ENCODE measurements at places on chromosomes 4 and X.

DNA sequence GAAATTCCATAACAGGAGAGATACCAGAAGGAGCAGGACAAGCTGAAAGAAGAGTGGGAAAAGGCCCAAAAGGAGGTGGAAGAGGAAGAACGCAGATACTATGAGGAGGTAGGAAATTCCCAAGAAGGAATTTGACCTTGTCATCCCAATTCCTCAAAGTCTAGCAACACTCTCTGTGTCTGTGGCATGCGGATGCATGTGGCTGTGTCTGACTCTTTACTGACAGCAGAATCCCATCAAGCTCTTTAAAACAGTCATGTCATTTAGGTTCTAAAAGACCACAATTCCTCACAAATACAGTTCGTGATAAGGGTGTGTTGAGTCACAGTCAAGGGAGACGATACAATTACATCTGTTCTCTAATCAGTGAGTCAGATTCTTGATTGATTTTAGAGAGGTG is 68.5 kb downstream of the PHOX2B start:
- no peak for DNase-seq

GRCh38 chr4:100682477-100683218 is 164.8 kb upstream of the EMCN start:
- DNase-seq: no peak

DNA sequence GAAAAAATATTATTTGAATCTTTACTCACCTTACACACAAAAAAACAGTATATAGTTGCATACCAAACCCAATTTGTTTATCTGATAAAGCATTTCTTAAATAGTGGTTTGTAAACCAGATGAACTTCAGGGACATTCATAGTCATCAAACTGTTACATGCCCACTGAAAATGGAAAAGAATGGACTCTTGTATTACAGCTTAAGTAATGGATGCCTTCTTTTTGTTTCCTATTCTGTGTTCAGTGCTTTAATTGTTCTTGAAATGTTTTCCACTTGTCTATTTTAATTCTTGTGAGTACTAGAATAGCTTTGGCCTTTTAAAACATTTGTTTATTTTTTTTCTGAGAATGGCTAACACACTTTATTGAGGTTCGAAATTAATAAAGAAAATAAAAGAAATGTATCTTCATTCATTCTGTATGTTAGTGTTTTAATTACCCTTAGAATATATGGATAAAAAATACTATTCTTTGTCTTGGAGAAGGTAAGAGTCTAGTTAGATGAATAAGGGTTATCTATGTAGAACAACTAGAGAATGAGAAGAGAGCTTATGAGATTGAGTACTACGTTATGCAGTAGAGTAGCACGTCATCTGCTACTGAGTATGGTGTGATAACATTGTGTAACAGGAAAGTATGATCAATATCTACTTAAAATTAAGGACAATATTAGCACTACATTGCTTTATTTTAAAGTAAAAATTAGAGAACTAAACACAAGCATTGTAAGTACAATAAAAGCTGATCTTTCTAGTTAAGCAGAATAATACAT is 9.9 kb downstream of the CPEB2 start:
- no peak for DNase-seq

DNA sequence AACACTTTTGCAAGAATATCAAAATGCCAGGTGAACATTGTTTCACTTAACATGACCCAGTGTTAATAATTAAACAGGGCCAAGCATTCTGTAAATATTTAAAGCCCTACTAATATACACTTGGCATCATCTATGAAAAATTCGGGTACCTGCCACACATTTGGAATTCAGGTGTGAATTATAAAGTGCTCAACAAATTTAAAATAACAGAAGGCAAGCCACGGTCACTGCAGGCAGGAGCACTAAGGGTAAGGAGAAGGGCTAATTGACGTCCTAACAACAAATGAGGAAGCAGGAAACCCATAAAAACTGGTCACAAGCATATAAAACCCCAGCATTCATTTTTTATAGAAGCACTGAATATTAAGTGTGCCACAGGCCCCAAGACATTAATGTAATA is 43.8 kb upstream of the CPEB2 start:
- no peak for DNase-seq

DNA sequence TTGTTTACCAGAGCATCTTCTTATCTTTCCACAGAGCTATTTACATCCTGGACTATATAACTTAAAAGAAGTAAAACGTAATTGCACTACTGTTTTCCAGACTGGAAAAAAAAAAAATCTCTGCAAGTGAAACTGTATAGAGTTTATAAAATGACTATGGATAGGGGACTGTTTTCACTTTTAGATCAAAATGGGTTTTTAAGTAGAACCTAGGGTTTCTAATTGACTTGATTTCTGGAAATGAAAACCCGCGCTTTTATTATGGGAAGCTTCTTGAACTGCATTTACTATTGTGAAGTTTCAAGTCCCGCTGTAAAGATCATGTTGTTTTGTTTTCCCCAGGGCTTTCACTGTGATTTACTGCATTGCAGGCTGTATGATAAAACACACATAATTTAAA is 162.7 kb downstream of the STIM2 start:
- no peak for DNase-seq

DNA sequence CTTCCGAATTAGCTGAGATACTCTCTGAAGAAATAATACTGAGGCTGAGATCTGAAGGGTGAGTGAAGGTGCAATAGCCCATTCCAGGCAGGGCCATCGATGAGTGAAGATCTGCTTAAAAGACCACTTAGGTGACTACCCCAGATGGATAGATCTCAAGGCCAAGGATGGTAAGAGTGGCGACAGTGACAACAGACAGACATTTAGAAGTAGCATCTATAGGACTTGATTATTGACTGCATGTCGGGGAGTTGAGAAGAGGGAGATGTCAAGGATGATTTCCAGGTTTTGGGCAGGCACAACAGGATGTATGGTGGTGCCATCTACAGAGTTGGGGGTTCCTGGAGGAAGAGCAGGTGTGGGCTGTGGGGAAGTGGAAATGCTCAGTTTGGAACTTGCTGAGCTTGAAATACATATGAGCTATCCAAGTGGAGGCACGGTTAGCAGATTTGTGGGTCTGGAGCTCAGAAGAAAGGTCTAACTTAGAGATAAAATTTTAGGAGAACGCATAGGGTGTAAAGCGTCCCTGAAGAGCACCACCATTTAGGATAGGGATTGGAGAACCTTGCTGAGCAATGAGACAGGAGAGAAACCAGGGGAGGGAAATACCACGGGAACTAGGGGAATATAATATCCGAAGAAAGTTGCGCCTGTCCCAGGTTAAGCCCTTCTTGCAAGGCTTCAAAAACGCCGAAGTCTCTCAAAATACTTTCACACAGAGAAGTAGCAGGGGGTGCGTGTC is 688 bp downstream of the UFSP2 start:
- DNase-seq: peak; percentile 25

GRCh38 chr4:175703956-175704600 is 108.0 kb downstream of the GPM6A start:
- DNase-seq: no peak

DNA sequence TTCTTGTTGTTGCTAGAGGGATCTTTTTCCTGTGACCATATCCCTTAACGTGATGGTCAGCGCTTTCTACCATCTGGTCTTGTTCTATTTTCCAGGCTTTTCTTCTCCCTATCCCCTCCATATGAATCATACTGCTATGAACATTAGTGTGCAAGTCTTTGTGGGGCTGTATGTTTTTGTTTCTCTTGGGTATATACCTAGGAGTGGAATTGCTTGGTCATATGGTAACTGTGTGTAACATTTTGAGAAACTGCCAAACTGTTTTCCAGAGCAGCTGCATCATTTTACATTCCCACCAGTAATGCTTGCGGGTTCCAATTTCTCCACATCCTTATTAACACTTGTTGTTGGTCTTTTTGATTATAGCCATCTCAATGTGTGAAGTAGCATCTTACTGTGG is 121.4 kb downstream of the SPRY1 start:
- DNase-seq: no peak

DNA sequence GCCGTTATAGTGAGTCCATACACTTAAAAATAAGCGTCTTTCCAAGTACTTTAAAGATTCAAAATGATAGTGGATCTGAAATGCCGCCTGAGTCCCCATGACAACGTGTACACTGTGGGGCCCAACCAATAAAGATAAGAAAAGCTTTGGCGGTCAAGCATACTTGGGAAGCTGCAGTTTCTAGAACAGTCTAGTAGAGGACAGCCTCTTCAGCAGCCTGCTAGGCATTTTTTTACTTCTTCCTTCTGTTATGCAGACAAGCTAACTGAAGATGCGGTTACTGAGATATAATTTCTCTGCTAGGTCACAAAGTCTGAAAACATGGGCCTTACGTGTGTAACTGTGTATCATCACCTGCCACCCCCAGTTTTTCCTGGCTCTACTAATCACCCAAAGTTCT is 402 bp upstream of the UPRT start:
- no peak for DNase-seq

- no peak for DNase-seq
These were observed 8.0 kb upstream of the HNRNPD start for GRCh38 chr4:82381661-82382296.

DNA sequence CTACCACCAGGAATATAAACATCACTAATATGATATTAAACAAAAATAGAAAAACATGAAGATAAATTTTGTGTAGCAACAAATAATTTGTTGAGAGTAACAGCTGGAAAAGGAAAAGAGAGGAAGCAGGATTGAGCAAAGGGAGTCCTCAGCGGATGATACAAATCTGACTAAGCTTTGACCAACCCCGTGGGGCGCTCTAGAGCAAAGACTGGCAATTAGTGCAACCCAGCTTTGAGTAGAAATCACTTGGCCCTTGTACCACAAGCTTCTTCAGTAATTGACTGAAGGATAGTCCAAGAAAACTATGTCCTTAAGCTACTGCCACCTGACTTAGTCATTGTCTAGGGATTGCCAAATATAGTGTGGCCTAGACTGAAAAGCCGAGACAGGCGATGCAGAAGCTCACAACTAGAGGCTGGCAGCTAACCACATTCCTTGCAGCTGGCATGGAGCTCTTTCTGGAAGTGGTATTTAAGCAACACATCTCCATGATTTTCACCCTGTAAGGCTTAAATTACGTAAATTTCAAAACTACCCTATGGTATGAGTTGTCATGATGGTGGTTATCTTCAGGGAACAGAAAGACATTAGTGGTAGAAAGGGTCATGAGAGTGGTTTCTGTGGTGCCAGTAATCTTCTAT is 396.0 kb downstream of the PDGFC start:
- DNase-seq: no peak

- no peak for DNase-seq
These were observed 87.0 kb downstream of the EFNB1 start for GRCh38 chrX:68915778-68916177.
